ENCODE measurements at places on chromosomes 5 and 9. TPM values are rescaled to one million over a fixed set of nuclear protein-coding genes. Genes with fewer than 3 reads are reported as not detected.

APBA1 gene
- total RNA-seq, result 0.13 TPM

BASP1 gene
- not detected for total RNA-seq

BAAT gene
- not detected for total RNA-seq

RPL35 gene
- 1,341 TPM for total RNA-seq

UAP1L1 gene
- total RNA-seq, result 63.1 TPM

FOXD4L3 gene
- 0.29 TPM for total RNA-seq

CTXN3 gene
- total RNA-seq, result not detected

FOXD4L6 gene
- not detected for total RNA-seq

ACTL7B gene
- not detected for total RNA-seq

LHX3 gene
- total RNA-seq, result not detected

SLC36A2 gene
- not detected for total RNA-seq
